ENCODE measurements at places on chromosomes 7 and 10.

- no peak for DNase-seq
These were observed 25.1 kb upstream of the GPR37 start for GRCh38 chr7:124790645-124791044.

DNA sequence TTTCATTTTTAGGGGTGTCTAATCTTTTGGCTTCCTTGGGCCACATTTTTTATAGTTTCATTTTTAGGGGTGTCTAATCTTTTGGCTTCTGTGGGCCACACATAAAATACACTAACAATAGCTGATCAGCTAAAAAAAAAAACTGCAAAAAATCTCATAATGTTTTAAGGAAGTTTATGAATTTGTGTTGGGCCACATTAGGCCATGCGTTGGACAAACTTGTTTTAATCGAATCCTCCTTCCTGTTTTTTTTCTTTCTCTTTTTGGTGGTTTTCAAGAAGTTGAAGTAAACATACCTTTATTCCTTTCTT, 37.4 kb downstream of the ZNRF2 start:
- no peak for DNase-seq

DNA sequence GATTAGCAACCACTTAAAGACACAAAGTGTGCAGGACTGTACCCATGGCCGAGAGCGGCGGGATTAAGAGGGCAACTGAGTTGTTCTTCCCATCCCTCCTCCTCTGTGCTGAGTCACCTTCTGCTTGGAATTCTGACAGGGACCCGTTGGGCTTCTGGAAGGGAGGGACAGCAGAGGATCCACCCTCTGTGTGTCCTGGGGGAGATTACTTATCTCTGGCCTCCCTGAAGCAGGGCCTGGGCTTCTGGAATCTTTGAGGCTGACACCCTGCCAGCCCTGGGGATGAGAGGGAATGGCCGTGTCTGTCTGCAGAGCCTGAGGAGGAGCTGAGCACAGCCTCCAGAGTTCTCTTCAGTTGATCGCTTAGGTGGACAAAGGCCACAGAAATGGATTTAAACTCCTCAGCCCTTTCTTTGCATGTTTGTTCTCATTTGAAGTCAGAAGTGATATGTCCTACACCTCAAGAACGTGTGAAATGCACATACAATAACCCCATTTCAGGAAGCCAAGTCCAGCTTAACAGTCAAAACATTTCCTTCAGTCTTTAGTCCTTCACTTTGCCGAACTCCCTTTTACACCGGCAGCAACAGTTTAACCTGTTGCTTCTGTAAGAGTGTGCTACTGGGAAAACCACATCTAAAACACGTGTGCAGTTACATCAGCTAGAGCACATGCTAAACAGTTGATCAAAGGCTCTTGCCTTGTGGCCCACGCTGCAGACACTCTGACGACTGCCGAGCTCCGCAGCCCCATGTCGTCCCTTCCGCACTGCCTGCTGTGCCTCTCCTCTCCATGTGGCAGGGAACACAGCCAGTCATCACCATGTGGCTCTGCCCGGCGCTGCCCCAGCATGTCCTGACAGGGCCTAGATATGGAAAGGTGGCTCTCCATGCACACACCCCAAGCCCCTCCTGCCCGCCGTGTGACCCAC, 55.7 kb downstream of the IKZF1 start:
- DNase-seq, result no peak

DNA sequence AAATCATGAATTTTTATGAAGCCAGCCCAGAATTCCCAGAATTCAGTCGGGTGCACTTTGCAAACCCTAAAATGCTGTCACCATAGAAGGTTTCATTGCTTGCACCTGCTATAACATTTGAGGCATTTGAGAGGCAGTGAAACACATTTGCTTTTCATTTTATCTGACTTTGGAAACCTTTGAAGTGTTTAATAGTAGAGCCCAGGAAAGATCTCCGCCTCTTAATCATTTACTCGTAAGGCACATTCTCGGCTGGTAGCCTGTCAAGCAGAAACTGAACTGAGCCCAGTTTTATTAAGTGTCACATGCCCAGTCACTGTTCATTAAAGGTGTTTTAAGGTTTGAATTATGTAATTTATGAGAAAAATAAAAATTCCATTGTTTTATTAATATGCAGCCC, 247.6 kb downstream of the EMX2 start:
- DNase-seq, result no peak

- no peak for DNase-seq
These were observed 26.5 kb downstream of the TNRC18 start for GRCh38 chr7:5396999-5397663.

- DNase-seq, result no peak
These were observed 11.7 kb downstream of the SRPK2 start for GRCh38 chr7:105376908-105377533.

DNA sequence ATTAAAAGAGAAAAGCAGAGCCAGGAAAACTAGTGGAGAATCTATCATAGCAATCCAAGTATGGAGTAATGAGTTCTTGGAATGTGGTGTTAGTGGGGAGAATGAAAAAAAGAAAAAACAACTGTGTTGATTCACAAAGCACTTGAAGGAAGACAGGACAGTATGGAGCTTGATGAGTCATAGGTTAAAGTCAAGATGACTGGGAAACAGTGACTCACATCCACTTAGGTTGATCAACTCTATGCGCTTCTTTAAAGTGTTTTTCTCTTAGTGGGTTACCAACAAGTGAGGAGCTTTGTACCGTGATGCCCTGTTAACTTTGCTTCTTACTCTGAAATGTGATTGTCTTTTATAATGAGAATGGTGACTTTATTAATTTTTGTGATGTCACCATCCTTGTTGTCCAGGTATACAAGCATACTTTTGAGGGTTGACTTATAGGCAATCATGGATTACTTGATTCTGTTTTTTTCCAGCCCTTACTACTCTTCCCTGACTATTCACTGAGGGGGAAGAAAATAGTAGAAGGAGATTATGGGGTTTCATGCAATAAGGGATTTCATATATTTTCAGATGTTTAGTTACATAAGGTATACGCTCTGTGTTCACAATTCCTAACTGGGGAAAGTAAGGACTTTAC, 32.1 kb upstream of the MDFIC start:
- DNase-seq, result peak; percentile 90

- no peak for DNase-seq
These were observed 80.7 kb upstream of the PDCD4 start for GRCh38 chr10:110790913-110791506.

DNA sequence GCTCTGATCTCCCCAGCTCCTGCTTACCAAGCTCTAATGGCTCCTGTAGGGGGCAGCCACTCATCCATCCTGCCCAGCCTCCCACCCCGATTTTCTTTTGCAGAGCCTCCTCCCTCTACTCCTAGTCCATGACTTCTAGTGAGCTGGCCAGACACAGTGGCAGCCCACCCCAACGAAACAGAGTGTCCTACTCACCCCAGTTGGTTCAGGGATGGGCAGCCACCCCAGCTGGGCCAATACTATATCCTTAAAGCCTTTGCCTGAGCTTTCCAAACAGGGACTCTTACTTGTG, 77.1 kb downstream of the GRID1 start:
- no peak for DNase-seq

- DNase-seq, result peak; percentile 22
These were observed 84.0 kb downstream of the ARL4A start for GRCh38 chr7:12771378-12771877.

DNA sequence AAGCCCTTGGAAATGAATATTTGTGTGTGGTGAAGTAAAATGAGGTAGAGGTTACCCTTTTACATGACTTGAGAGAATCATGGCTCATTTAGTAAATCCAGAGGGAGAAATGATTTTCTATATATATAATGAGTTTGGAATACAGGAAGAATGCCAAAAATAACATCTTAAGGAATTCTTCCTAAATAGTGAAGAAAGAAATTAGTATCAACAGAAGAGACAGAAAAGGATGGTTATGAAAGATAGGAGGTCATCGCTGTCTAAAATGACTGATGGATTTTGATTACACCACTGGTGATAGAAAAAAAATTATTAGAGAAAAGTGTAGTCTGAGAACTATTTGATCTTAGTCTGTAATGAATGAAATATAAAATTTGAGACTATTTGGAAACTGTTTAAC, 283.0 kb downstream of the ADK start:
- no peak for DNase-seq

DNA sequence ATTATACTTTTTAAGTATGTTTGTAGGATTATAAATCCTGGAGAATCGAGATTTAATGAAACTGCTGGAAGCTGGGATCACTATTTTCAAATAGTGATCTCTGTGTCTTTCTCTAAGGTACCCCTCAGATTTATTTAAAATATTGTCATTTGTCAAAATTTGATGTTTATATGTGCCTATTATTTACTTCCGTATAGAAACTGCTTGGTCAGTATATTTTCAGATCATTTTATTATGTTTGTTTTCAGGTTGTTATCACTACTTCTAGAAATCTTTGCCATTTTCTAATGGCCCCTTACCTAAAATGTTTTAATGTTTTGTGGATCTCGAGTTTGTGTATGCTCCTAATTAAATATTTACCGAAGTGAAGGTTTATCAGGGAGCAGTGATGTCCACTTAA, 183.7 kb downstream of the SND1 start:
- no peak for DNase-seq

DNA sequence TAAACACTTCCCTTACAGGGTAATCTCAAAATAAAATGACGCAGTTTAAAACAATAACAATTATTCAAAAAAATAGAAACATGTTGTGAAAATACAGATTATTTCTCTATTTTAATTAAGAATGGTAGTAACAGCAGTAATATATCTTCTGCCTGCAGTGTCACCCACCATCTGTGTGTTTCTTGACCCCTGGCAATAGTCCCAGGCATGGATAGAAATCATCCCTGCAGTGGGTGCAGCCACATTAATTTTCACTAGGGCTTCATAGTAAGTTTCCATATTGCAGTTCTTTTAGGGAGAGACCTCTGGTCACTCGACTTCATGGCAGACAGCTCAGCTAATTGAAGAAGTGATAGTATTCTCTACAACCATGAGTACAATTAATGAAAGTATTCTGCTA, 470.1 kb upstream of the TEX47 start:
- no peak for DNase-seq

GRCh38 chr10:123367195-123367594, 213.0 kb downstream of the BUB3 start:
- no peak for DNase-seq

DNA sequence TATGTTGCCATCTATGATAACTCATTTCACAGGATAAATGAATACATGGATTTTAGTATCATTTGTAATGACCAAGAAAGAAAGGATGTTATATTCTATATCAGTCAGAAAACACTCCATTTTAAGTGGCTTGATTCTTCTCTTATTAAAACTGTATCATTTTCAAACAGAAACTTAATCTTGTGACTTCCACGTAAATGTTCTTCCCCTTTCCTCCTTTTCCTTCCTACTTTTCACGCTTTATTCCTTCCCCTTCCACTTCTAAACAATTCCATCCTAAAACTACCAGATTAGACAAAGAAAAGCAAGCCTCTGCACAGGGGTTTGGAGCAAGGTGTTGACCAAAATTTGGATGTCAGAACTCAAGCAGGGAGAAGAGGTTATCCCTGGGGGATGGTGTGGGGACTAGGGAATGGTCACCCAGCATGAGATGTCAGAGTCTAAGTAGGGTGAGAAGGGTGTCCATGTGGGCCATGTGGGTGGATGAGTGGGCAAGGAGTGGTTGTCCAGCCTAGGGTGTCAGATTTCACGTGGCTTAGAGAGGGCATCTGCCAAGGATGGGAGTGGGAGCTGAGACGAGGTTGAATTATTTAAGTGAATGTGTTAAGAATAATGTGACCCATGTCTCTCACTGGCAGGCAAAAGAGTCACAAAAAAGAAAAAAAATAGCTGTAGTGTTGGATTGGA, 5.0 kb upstream of the GSAP start:
- DNase-seq, result no peak

- DNase-seq, result no peak
These were observed 245.1 kb downstream of the DGKI start for GRCh38 chr7:137601642-137602041.

DNA sequence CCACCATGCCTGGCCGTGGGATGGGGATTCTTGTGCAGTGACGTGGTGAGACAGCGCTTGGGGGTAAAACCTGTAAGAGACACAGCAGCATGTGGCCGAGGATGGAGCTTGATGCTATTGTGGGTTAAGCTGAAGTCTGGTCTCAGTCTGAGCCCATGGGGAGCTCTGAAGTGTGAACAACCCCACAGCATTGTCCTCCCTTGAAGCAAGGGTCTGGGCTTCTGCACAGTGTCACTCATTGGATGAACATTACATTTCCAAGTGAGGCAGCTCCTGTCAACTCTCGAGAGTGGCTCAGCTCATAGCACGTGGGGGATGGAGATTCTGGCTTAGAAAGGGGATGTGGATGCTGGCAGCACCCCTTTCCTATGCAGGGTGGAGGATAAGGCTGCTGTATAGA, 32.2 kb upstream of the ZNF438 start:
- no peak for DNase-seq

- no peak for DNase-seq
These were observed 82.9 kb downstream of the CADPS2 start for GRCh38 chr7:122803323-122803722.

GRCh38 chr7:115133248-115133647, 211.4 kb downstream of the MDFIC start:
- DNase-seq, result no peak

GRCh38 chr7:32574626-32575025, 79.3 kb downstream of the AVL9 start:
- DNase-seq, result no peak

GRCh38 chr10:94310369-94310768, 52.4 kb downstream of the NOC3L start:
- no peak for DNase-seq

DNA sequence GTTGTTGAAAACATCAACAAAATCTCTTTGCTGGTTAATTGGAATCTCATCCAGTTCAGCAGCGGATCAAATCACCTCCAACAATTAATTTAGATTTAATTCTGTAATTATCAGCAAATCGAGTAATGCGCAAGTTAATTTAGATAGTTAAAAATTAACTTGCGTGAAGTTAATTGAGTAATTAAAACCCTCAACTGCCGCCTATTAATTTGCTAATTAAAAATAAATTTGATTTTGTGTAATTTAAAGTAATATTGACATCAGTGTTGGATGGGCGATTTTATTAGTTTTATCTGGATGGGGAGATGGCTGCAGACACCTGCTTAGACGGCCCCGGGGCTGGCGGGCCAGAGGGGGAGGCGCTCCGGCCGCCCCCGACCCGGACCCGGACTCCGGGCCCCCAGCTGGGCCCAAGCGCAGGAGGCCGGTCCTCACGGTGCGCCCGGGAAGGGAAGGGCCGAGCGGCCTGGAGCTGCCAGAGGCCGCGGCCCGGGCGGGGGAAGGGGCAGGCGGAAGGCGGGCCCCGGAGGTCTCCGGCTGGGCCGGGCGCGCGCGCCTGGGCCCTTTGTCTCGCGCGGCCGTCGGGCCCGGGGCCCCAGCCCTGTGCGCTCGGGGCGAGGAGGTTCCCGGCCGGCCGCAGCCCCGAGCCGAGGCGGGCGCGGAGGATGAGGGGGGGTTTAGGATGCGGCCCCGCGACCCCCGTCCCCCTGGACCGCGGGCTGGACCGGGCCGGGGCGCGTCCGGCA, 3.3 kb upstream of the UNCX start:
- DNase-seq, result no peak

DNA sequence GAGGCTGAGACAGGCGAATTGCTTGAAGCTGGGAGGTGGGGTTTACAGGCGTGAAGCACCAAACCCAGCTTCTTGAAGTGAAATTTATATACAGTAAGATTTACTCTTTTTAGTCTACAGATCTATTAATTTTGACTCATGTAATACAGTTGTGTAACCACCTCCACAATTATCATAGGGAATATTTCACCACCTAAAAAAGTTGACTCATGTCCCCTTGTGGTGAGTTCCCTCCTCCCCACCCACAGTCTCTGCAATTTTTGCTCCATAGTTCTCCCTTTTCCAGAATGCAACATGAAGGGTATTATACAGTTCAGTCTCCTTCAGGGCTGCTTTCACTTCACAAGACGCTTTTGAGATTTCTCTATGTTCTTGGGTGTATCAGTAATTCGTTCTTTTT, 156.8 kb downstream of the FAM107B start:
- DNase-seq, result peak; percentile 19

- DNase-seq, result no peak
These were observed 81.4 kb upstream of the MGMT start for GRCh38 chr10:129385600-129385999.

Measured in fibroblast of skin of left biceps (primary cell).